Panc1 (cell line): ENCODE measurements at places on chromosomes 1 and 21. TPM values are rescaled to one million over a fixed set of nuclear protein-coding genes. Genes with fewer than 3 reads are reported as not detected.

- no peak overlapping the region for H3K27ac ChIP-seq
- H3K27me3 ChIP-seq = no peaks in the 10 kb centered on the region
- peaks cover 24% of the 10 kb centered on the region for H3K36me3 ChIP-seq
- H3K4me3 ChIP-seq = no peak overlapping the region
- H3K4me1 ChIP-seq = no peaks in the 10 kb centered on the region
- DNase-seq = no peak
Measured at GRCh38 chr1:11214698-11215380, 25.7 kb downstream of the ANGPTL7 start.

Gene PDZK1IP1
- total RNA-seq = not detected

DNA sequence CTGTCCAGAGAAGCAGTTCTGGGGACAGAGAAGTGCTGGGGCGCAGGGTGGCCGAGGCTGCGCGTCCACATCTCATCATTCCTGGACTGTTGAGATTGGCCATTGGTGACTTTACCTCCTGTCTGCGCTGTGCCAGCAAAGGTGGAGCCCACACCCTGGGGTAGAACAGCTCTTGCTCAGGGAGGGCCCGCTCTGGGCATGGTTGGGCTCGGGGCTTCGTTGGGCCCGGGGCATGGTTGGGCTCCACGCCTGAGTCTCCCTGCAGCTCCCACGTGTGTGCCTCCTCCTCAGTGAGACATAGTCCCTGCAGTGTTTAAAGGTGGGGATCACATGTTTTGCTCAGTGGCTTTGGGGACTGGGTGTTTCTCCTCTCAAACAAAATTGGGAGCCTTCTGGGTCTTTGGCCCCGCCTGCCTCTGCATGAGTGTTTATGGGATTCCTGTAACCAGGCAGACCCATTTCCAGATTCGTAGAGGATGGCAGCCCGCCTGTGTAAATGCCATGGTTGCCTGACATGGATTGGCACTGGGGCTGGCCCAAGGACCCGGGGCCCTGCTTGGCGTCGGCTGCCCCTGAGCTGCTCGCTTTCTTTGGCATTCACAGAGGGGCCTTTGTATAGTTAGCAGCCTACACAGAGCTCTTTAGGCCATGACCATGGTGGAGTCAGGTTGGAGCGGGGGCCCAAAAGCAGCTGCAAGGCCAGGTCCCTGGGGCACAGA lies 104.6 kb downstream of the TLR5 start:
- H3K36me3 ChIP-seq = no peaks in the 10 kb centered on the region
- DNase-seq = no peak
- peaks cover 2% of the 10 kb centered on the region; the same call in 1 of the 2 replicates for H3K27me3 ChIP-seq
- H3K27ac ChIP-seq = no peak overlapping the region
- H3K4me1 ChIP-seq = no peaks in the 10 kb centered on the region

Gene KCNJ6
- total RNA-seq = not detected

DNA sequence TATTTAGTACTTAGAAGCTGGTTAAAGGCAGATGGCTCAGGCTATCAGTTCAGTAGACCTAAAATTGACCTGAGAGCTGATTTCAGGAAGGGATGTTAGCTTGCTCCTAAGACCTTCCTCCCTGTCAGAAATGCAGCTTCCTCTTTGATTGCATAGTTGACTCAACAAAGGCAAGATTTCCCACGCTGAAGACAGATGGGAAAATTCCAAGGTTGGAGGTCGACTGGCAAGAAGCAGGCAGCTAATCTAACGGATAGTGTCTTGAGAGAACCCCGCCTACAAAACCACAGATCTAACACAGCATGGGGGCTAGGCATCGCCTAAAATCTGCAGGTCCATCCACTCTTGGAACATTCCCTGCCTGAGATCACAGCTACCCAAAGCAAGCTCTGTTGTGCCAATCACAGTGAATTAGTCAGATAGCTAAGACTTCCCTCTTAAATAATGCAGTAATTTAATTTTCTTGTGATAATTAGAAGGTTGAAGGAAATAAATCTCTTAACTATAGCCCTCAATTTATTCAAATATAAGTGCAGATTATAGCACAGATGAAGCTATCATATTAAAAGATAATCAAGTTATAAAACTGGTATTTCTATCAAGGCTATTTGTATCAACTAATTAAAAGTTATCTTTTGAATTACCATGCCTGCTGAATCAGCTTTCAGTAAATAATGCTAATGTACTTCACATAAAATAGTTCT lies 357.8 kb upstream of the SGIP1 start:
- no peak overlapping the region for H3K4me3 ChIP-seq
- no peaks in the 10 kb centered on the region for H3K27me3 ChIP-seq
- no peaks in the 10 kb centered on the region for H3K36me3 ChIP-seq
- H3K27ac ChIP-seq = no peak overlapping the region

Gene PTGER3
- 0.08 TPM for total RNA-seq

- no peaks in the 10 kb centered on the region for H3K27me3 ChIP-seq
- H3K4me3 ChIP-seq = peak overlapping the region; percentile 86
- no peak for DNase-seq
- H3K27ac ChIP-seq = peak overlapping the region; percentile 93
Measured at GRCh38 chr1:154181944-154182343, 10.0 kb downstream of the TPM3 start.

DNA sequence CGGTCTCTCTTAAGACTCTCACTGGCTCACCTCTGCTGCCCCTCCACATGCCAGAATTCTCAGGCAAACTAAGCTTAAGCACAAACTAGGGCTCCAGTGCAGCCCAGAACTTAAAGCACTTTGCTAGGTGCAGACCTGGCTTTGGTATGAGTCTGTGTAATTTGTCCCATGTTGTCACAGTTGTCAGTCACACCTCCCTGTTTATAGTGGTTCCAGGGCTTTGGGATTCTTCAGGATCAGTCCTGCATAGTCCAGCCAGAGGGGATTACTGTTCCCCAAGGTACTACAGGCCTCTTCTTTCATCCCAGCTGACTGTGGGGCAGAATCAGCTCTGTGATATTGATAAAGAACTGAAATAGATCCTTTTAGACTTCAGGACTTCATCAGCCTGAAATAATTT lies 105.0 kb upstream of the UBE2U start:
- no peak overlapping the region for H3K4me3 ChIP-seq
- no peaks in the 10 kb centered on the region for H3K36me3 ChIP-seq
- no peaks in the 10 kb centered on the region for H3K4me1 ChIP-seq
- no peak overlapping the region for H3K27ac ChIP-seq

Gene SOX13
- 53.0 TPM for total RNA-seq

Gene LCE6A
- total RNA-seq = not detected

Gene UBIAD1
- total RNA-seq = 24.7 TPM

DNA sequence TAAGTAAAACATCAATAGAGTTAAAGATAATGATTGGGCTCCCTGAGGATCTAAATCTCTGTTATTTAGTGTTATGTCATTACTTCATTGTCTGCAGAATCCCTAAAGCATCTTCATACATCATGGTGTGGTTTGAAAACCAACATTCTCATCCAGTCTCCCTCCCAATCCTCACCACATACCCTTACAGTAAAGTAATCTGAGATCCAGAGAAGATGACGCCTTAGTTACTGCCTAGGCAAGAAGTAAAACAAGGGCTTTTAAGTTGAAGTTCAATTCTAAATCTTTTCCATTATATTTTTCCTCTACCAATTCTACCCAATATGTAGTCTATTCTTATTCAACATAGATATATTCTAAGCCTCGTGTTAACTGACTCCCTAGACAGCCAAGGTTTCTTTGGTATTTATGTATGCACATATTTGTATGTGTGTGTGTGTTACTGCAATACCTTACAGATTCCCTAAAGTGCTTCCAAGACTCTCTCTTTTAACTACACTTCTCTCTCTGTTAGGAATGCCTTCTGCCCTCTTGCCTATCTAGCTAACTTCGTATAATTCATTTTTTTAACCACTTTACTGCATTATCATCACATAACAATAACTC lies 17.3 kb downstream of the DPH5 start:
- H3K27me3 ChIP-seq = no peaks in the 10 kb centered on the region
- no peaks in the 10 kb centered on the region; the same call in 1 of the 2 replicates for H3K36me3 ChIP-seq
- no peak for DNase-seq

- DNase-seq = no peak
- H3K36me3 ChIP-seq = no peaks in the 10 kb centered on the region
- no peaks in the 10 kb centered on the region for H3K27me3 ChIP-seq
- H3K4me3 ChIP-seq = no peak overlapping the region
- H3K4me1 ChIP-seq = peaks cover 3% of the 10 kb centered on the region; the same call in 1 of the 2 replicates
Measured at GRCh38 chr1:94725566-94725965, 94.6 kb upstream of the SLC44A3 start.

GRCh38 chr1:221907166-221907932 lies 165.5 kb upstream of the DUSP10 start:
- no peaks in the 10 kb centered on the region; the same call in 1 of the 2 replicates for H3K27me3 ChIP-seq
- no peaks in the 10 kb centered on the region for H3K36me3 ChIP-seq
- H3K4me3 ChIP-seq = no peak overlapping the region
- no peak overlapping the region for H3K27ac ChIP-seq
- DNase-seq = no peak

DNA sequence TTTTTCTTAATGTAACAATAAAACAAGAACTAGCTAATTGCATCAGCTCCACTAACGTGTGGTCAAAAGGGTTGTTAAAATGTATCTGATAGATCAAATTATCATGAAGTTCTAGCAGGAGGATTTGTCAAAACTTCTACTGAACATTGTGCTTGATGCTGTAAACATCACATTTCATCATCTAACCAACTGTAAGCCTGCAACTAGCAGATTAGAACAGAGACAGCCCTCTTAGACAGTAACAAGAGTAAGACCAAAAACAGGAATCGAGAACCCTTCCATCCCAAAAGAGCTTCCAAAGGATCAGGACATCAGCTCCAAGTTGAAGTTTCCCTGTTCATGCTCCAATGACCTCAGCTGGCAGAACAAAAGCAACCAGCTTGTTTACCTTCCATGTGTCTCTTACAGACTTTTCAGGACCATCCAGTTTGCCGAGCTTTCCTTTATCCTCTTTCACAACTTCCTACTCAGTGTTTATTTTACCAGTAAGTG lies 44.6 kb downstream of the NIBAN1 start:
- H3K27ac ChIP-seq = no peak overlapping the region
- H3K4me3 ChIP-seq = no peak overlapping the region
- H3K4me1 ChIP-seq = no peaks in the 10 kb centered on the region
- no peaks in the 10 kb centered on the region for H3K36me3 ChIP-seq

GRCh38 chr21:39630191-39630591 lies 17.5 kb downstream of the B3GALT5 start:
- no peak for DNase-seq
- H3K36me3 ChIP-seq = no peaks in the 10 kb centered on the region
- no peaks in the 10 kb centered on the region for H3K27me3 ChIP-seq
- no peak overlapping the region for H3K4me3 ChIP-seq
- H3K27ac ChIP-seq = no peak overlapping the region
- H3K4me1 ChIP-seq = no peaks in the 10 kb centered on the region

Gene CHRNB2
- total RNA-seq = 0.21 TPM
